Stimulated activated CD4-positive, alpha-beta T cell treated with anti-CD3 and anti-CD28 coated beads, TNF-alpha, amount 100 ng/mL, for 48 hours (primary cell): ENCODE measurements at places on chromosomes 11 and 22.

GRCh38 chr11:44229624-44230023, 80.3 kb downstream of the ALX4 start:
- no peak for DNase-seq

- peak; percentile 67 for DNase-seq
These were observed 8.7 kb upstream of the LAYN start for GRCh38 chr11:111531687-111532364.

GRCh38 chr11:5737670-5738392, 1.6 kb downstream of the OR56B1 start:
- no peak for DNase-seq

DNA sequence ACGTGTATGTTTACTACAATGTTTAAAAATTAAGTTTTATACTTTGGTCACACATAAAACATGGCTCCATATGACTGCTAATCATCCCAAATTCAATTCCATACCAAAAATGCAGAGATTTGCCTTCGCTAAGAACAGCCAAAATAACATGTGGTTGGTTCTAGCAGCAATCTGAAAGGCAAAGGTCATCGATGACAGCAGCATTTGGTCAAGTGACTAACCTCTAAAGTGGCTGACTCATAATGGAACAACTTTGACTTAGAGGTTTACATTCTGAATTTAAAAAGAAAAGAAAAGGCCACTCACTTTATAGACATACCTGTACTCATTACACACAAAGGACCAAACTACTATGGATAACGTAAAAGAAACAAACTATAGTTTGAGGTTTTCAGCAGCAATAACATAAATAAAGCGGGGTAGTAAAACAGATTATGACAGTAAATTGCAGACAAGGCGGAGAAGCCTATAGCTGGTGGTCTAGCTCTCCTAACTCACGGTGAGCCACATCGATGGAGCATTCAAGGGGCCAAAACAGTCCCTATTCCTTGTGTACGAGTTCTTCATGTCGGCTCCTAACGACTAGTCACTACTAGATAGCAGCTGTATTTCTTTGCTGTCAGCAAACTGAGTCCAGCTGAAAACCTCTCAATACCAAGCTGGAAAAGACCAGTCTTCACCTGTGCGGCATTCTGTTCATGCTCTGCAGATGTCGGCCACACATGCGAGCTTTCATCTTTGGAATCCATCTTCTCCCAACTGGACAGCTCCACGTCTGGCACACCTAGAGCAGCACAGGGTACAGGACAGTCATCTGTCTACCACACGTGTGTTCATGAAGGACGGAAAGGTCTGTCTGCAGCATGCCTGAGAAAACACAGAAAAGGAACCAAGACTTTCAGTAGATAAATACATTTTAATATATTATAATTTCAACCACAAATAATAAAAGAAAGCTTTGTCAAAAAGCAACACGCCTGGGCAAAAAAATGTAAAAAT, 42.1 kb downstream of the PRDM10 start:
- no peak for DNase-seq

GRCh38 chr11:13366266-13367026, 88.9 kb downstream of the BMAL1 start:
- no peak for DNase-seq

GRCh38 chr11:12288212-12288930, 89.0 kb upstream of the PARVA start:
- DNase-seq: peak; percentile 14

GRCh38 chr11:62506413-62507124, 40.0 kb downstream of the AHNAK start:
- DNase-seq: no peak

DNA sequence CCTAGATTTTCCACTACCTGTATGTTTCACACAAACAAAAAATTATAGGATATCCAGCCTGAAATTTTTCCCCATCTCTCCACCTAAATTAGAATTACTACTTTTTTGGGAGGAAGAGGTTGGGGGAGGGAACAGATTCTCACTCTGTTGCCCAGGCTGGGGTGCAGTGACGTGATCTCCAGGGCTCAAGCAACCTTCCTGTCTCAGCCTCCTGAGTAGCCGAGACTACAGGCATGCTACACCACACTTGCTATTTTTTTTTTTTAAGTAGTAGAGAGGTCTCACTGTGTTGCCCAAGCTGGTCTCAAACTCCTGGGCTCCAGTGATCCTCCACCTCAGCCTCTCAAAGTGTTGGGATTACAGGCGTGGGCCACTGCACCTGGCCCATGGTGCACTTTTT, 9.5 kb downstream of the JAML start:
- no peak for DNase-seq

GRCh38 chr22:36891646-36892045, 21.8 kb upstream of the CSF2RB start:
- DNase-seq: no peak

GRCh38 chr11:69703768-69704507, at the start of gene FGF19:
Gene FGF19 (minus strand): TSS chr11:69704022. CDS start chr11:69703876, 146 bp downstream.
- DNase-seq: no peak

DNA sequence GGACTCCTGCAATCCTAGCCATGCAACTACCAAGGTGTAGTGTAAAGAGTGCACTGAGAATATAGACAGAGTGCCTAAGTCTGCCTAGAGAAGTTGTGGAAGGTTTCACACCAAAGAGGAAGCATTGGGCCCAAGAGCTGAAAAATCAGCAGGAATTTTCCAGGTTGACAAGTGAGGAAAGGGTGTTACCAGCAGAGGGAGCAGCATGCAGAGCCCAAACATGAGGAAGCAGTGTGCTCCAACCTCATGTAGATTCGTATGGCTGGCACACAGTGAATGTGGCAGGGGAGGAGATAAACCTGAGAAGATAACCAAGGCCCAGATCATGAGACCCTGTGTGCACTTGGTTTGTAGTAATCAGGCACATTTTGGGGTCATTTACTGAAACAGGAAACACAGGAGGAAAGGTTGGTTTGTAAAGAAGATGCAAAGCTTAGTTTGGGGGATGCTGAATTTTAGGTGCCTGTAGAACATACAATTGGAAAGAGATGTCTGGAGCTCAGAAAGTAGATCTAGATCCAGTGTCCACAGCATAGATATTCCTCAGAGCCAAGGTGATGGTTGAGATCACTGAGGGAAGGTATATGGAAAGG, 1.7 kb downstream of the HPX start:
- no peak for DNase-seq
